ENCODE measurements at places on chromosomes 11 and 22. TPM values are rescaled to one million over a fixed set of nuclear protein-coding genes. Genes with fewer than 3 reads are reported as not detected.

DNA sequence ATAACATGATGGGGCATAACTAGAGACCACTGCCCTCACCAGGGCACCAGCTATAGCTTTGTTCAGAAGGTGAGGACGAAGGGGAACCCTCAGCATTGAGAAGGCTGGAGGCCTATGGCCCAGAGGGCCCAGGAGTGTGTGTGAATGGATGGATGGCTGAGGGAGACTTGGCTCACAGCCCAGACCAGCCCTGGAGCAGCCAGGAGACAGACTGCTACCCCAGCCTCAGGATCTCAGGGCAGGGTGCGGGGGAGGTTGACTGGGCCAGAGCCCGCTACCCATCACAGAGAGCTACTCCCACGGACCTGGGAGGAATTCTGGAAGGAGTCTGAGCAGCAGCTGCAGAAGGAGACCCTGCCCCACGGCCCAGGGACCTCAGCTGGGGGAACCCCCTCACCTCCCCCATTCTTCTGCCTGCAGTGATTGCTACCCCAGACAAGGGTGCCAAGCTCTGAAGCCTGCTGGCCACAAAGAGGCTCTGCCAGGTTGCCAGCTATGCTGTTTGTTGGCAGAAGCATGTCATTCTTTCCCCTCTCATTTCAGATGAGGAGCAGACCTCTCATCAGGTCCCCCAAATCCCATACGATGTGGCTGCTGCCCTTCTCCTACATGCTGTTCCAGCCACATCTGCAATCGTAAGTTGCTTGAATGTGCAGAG, 5.4 kb upstream of the CSDC2 start:
- DNase-seq = no peak
- H3K36me3 ChIP-seq = no peaks in the 10 kb centered on the region
- H3K4me3 ChIP-seq = no peak overlapping the region
- no peak overlapping the region for H3K27ac ChIP-seq
- H3K27me3 ChIP-seq = no peaks in the 10 kb centered on the region
- H3K4me1 ChIP-seq = peaks cover 24% of the 10 kb centered on the region

GRCh38 chr22:17772249-17772957, 1.9 kb downstream of the BID start:
- no peak for DNase-seq
- H3K27me3 ChIP-seq = no peaks in the 10 kb centered on the region
- H3K36me3 ChIP-seq = no peaks in the 10 kb centered on the region
- no peak overlapping the region for H3K27ac ChIP-seq
- H3K4me3 ChIP-seq = no peak overlapping the region

GRCh38 chr22:32799496-32799895, 2.0 kb upstream of the TIMP3 start:
- DNase-seq = no peak
- H3K27me3 ChIP-seq = no peaks in the 10 kb centered on the region
- H3K27ac ChIP-seq = peak overlapping the region; percentile 95
- no peak overlapping the region for H3K4me3 ChIP-seq
- H3K36me3 ChIP-seq = no peaks in the 10 kb centered on the region
- H3K4me1 ChIP-seq = peaks cover 37% of the 10 kb centered on the region

- H3K27ac ChIP-seq = no peak overlapping the region
- H3K27me3 ChIP-seq = no peaks in the 10 kb centered on the region
- H3K4me3 ChIP-seq = no peak overlapping the region
- no peak for DNase-seq
- H3K4me1 ChIP-seq = no peaks in the 10 kb centered on the region
Measured at GRCh38 chr11:113555071-113555619, 79.9 kb upstream of the DRD2 start.

- H3K4me3 ChIP-seq = no peak overlapping the region
- DNase-seq = no peak
- peaks cover 12% of the 10 kb centered on the region for H3K4me1 ChIP-seq
- no peaks in the 10 kb centered on the region for H3K27me3 ChIP-seq
- H3K36me3 ChIP-seq = no peaks in the 10 kb centered on the region
Measured at GRCh38 chr11:109040303-109040702, 375.4 kb downstream of the DDX10 start.

- no peaks in the 10 kb centered on the region for H3K27me3 ChIP-seq
- H3K27ac ChIP-seq = no peak overlapping the region
- no peaks in the 10 kb centered on the region for H3K4me1 ChIP-seq
- no peak for DNase-seq
Measured at GRCh38 chr11:104000798-104001197, 35.6 kb upstream of the DDI1 start.

DNA sequence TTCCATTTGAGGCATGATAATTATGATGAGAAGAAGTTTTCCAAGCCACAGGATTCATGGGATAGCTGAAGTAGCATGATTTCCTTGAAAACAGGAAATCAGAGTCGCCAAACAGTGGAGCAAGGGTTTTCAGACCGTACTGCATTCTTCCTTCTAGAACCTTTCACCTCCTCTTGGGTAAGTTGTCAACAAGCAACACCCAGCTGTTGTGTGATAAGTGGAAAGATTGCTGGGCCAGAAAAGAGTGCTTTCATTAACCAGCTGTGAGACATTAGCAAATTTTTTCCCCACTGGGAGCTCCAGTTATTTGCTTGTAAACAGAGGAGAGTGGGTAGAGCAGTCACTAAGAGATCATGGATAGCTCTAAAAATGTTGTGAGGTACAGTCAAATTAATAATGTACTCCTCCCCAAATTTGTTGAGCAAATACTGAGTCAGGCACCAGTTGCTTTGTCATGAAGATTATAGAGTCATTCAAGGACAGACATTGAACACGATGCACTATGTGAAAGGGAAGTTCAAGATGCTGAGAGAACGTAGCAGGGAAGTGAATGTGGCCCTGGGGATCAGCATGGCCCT, 11.7 kb upstream of the MPEG1 start:
- no peak overlapping the region for H3K27ac ChIP-seq
- no peak for DNase-seq
- H3K27me3 ChIP-seq = no peaks in the 10 kb centered on the region
- H3K4me1 ChIP-seq = peaks cover 9% of the 10 kb centered on the region
- H3K4me3 ChIP-seq = no peak overlapping the region

GRCh38 chr22:34946339-34946985, 119.5 kb upstream of the ISX start:
- no peak for DNase-seq
- no peaks in the 10 kb centered on the region for H3K27me3 ChIP-seq
- no peaks in the 10 kb centered on the region for H3K36me3 ChIP-seq
- no peaks in the 10 kb centered on the region for H3K4me1 ChIP-seq
- no peak overlapping the region for H3K27ac ChIP-seq

DNA sequence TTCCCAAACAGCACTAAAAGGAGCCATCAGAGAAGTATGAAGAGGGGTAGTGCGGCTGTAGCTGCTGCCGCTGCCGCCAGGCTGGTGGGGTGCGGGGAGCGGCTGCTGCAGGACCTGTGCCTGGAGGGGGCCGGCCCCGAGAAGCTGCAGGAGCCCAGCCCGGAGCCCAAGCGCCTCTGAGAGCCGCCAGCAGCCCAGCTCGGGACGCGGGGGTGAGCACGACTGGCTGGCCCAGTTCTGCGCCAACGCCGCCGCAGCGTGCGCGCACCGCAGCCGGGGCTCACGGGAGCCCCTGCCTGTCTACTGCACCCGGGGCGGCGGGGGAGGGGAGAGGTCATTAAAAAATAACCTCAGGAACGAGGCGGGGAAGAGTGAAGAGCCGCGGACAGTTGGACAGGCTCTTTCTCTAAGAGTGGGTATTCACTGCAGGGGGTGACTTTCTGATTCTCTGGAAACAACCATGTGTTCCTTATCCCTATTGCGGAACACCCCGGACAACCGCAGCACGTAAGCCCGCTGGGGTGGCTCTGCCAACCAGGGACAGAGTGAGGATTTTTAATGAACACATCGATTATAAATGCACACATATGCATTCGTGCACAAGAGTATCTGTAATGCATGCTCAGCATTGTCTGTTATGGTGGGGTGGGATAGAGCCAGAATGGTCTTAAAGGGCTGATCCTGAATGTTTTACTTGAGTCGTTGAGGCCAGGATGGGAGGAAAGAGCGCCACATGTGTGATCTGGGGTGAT, 453 bp downstream of the GAS2 start:
- no peaks in the 10 kb centered on the region for H3K36me3 ChIP-seq
- no peak overlapping the region for H3K27ac ChIP-seq
- peaks cover 11% of the 10 kb centered on the region for H3K4me1 ChIP-seq
- H3K4me3 ChIP-seq = peak overlapping the region; percentile 43
- H3K27me3 ChIP-seq = no peaks in the 10 kb centered on the region

GRCh38 chr11:73445980-73446379, 69.8 kb downstream of the RELT start:
- H3K36me3 ChIP-seq = no peaks in the 10 kb centered on the region
- H3K4me1 ChIP-seq = no peaks in the 10 kb centered on the region
- H3K27ac ChIP-seq = no peak overlapping the region
- no peak overlapping the region for H3K4me3 ChIP-seq
- no peak for DNase-seq

The SLC1A2 gene
- 4.7 TPM for total RNA-seq

The OR51B5 gene
- total RNA-seq = 1.2 TPM

The BCO2 gene
- total RNA-seq = 11.0 TPM

The VSIG10L2 gene
- 28.2 TPM for total RNA-seq

The ST13 gene
- total RNA-seq = 143 TPM

The CNGA4 gene
- not detected for total RNA-seq

The CCDC15 gene
- 2.9 TPM for total RNA-seq
